CD4-positive, alpha-beta memory T cell (primary cell): ENCODE measurements at places on chromosomes 11 and 22. TPM values are rescaled to one million over a fixed set of nuclear protein-coding genes. Genes with fewer than 3 reads are reported as not detected.

The UPK3A gene
- not detected for polyA plus RNA-seq

The EMID1 gene
- polyA plus RNA-seq = not detected

- peaks cover 39% of the 10 kb centered on the region for H3K27me3 ChIP-seq
- H3K4me3 ChIP-seq = no peak overlapping the region
- H3K27ac ChIP-seq = no peak overlapping the region
- no peaks in the 10 kb centered on the region for H3K36me3 ChIP-seq
- no peak for DNase-seq
Observed at GRCh38 chr11:22344081-22344480, 5.9 kb downstream of the SLC17A6 start.

GRCh38 chr11:5929571-5930368, 12.3 kb upstream of the OR56A3 start:
- H3K4me1 ChIP-seq = no peaks in the 10 kb centered on the region
- no peaks in the 10 kb centered on the region for H3K36me3 ChIP-seq
- no peak overlapping the region for H3K4me3 ChIP-seq
- H3K27ac ChIP-seq = no peak overlapping the region

DNA sequence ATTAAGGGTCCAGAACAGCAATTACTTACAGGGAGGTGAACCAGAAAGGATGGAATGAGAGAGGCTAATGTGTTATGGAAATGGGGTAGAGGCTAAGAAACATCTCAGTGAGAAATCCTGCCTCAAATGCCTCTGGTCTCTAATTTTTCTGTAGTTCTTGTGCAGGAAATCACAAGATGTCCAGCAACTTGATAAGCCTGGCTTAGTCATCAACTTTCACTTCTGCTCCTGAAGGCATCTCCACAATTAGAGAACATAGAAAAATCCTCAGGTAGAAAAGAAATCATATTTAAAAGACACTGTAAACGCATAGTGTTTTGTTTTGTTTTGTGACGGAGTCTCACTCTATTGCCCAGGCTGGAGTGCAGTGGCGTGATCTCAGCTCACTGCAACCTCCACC, 18.7 kb downstream of the MRGPRX4 start:
- no peaks in the 10 kb centered on the region for H3K36me3 ChIP-seq
- H3K4me3 ChIP-seq = no peak overlapping the region
- H3K4me1 ChIP-seq = no peaks in the 10 kb centered on the region
- no peaks in the 10 kb centered on the region for H3K27me3 ChIP-seq
- no peak overlapping the region for H3K27ac ChIP-seq
- DNase-seq = no peak
